ENCODE measurements at places on chromosomes 16 and 17.

- no peak for DNase-seq
These were observed 53.4 kb downstream of the MEOX1 start for GRCh38 chr17:43608313-43608712.

DNA sequence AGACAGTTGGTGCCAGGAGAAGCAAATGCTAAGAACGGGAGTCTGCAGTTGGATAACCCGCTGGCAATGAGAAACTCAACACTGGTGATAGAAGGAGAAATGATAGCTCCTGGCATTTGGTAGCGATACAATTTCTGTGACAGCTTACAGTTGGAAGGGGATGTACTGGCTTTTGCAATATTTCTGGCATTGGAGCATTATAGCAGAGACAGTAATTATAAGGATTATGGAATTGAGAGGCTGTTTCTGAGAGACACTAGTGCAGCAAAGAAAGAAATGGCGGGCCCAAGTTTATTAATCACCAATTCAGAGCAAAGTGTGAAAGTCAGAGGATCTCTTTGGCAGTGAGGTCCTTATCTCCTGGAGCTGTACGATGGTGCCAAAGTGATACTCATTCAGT is 16.1 kb upstream of the SDK2 start:
- no peak for DNase-seq

DNA sequence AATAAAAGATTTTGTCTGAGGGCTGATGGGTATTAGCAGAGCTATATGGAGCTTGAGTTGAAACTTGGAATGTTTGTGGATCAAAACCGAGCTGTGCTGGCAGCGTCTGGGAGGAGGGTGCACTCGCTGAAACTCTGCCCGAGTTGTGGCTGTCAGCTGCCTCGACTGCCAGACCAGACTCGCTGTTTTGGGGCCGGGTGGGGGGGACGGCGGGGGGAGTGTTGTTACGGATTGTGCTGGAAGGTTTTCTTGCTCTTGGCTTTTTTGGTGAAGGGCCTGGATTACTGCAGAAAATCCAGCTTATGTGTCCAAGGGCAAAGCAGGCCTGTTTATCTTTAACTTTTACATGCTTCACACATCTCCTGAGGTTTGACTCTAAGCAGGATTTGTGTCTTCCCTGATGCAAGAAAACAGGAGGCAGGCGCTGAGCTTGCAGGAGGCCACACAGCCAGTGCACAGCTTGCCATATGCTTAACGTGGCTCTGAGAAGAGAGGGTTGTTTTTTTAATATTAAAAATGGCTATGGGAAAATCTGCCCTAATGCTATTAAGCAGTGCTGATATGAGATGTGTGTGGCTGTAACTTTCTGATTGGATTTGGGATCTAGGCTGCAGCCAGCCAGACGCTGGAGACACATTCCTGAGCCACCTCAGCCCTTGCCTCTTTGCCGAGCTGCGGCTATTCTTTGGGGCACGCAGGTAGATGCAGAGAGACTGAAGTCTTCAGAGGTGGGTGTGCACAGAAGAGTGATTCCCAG is 20.5 kb upstream of the RPTOR start:
- no peak for DNase-seq

DNA sequence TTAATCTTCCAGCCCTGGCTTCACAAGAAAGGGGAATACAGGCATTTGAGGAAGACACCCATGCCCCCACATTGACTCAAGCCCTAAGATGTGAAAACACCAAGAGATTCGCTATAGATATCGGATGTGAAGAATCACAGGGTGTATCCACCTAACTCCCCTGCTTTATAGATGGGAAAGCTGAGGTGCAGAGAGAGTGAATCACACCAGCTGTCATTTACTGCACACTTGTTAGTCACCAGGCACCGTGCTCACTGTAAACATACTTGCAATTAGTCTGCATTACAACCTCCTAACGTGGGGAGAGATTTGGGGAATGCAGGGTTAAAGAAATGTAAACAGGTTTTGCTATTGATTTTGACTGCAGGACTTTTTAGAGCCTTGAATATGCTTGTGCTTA is 325.5 kb downstream of the C16orf95 start:
- DNase-seq, result no peak

DNA sequence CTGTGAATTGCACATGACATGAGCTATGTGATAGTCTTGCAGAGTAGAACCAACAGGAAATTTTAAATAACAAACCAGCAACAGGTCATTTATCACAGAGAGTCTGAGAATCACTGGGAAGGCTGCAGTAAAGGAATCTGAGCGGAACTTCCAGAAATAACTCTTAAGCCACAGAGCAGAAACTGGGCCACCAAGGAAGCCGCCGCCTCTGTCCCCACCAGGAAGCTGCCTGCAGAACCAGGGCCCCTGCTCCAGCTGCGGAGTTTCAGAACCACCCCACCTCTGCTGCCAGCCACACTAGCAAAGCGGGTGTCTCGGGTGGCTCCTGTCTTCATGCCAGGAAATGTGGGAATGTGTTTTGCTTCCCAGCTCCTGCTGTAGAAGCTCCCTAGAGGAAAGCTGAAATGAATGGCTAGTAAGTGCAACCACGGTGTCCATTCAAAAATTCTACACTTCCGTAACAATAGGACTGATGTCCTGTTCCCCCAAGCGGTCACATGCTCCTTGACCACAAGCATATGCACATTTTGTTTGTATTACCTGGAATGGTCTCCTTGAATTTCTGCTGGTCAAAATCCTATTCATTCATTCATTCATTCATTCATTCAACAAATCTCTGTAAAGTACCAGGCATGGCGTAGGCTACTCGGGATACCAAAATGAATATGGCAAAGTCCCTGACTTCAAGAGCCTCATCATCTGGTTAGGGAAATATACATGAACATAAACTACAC is 7.7 kb upstream of the ITPRIPL2 start:
- DNase-seq, result no peak

DNA sequence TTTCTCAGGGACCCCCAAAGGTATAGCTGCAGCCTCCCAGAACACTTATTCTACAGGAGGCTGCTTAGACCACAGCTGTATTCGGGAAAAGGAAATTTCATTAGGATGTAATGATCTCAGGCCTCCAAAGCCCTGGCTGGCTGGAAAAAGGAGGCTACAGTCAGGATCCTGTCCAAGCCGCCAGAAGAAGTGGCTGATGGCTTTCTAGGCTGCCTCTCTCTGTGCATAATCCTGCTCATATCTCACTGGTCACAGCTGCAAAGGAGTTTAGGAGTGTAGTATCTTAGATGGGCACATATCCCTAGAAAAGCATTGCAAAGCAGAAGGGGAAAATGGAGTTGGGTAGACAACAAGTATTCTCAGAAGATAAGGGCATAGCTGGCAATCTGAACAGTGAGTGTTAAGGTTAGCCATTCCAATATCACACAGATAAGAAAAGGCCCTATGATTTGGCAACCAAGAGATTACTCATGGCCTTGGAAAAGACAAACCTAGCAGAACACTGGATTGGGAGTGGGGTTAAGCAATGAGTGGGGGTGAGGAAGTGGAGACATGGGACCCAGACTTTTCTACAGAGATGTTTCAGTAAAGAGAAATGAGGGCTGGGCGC is 26.0 kb upstream of the PRKCA start:
- DNase-seq, result no peak

DNA sequence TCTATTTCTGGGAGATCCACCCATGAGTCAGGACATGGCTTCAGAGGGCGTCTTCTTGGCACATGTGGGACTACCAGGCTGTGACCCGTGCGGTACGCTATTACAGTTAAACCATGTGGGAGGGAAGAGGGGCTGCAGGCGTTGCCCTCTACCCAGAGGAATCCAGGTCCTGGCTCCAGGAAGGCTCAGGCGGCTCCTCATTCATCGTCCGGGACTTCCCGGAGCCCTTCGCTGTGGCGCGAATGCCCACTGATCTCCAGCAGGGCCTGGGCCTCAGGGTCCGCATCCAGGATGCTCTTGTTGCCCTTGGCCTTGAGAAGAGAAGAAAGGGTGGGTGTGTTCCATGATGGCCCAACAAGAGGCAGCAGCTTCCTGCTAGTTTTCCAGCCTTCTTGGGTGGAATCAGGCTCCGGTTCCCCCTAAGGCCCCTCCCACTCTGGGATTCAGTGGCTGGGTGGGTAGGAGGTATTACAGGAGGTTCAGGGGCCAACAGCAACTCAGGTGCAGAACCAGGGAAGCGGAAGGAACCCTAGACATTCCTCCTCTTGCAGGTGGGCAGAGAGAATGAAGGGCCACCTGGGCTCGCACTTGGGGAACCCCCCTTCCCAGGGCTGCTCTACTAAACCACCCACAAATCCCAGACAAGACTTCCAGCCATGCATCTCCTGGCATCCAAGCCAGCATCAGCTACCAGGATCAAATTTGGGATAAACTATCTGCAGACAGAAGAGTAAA is 24.6 kb downstream of the MEAK7 start:
- no peak for DNase-seq

DNA sequence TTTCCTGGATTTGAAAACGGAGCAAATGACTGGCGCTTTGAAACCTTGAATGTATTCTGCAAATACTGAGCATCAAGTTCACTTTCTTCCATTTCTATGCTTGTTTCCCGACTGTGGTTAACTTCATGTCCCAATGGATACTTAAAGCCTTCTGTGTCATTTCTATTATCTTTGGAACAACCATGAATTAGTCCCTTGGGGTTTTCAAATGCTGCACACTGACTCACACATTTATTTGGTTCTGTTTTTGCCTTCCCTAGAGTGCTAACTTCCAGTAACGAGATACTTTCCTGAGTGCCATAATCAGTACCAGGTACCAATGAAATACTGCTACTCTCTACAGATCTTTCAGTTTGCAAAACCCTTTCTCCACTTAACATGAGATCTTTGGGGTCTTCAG is 32.3 kb downstream of the BRCA1 start:
- no peak for DNase-seq

DNA sequence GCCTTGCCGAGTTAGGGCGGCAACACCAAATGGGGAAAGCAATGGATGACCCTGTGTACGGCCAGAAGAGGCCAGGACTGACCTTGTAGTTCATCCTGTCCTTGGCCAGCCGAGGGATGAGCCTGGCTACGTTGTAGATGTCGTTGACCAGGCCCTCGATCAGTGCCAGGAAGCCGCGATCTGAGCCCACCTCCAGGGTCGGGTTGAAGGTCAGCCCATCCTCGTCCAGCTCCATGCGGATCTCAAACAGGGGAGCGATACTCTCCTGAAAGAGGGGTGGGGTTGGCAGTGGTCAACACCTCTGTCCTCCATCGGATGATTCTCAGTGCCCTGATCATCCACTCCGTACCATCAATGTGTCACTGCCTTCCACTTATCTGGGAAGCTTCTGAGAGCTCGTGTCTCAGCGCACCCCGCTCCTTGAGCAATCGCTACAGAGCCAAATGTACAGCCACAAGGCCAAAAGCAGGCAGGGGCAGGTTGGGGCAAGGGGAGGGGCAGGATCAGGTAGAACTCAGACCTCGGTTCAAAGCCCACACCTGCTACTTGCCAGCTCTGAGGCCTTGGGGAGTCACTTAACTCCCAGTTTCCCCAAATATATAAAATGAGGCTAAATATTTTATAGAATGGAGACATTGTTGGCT is 39.9 kb downstream of the DNAH17 start:
- DNase-seq, result no peak

- no peak for DNase-seq
These were observed 12.1 kb upstream of the CBX8 start for GRCh38 chr17:79808763-79809529.

DNA sequence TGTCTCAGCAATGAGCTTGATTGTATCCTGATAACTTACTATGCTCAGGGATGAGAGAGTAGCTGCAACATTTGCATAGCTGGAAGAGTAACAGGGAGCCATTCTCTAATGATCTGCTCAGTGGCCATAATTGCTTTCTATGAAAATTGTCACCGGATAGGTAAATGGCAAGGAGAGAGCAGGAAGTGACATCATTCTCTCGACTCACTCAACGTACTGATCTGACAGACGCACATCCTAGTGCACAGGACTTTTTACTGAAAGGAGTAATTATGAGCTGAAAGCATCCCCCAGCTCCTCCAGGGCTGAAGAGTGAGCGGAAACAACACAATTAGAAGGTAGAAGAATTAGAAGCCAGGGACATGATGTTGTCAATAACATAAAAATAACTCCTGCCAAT is 71.8 kb downstream of the IRX5 start:
- DNase-seq, result no peak

DNA sequence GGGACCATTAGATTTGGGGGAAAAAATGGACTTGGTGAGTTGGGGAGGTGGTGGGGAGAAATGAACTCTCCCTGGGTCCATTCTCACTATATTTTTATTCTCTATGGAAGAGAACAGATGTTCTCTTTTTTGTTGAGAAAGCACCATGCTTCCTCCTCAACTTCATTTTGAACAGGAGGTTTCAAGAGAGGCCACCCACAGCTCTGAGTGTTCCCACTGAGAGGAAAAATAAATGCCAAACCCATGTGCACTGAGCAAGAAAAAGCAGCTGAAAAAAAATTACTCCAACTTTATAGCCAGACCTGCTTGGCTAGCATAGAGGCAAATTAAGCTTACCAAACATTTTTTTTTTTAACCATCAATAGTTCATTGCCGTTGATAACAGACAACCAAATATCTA is 883.6 kb downstream of the KCNJ2 start:
- no peak for DNase-seq

DNA sequence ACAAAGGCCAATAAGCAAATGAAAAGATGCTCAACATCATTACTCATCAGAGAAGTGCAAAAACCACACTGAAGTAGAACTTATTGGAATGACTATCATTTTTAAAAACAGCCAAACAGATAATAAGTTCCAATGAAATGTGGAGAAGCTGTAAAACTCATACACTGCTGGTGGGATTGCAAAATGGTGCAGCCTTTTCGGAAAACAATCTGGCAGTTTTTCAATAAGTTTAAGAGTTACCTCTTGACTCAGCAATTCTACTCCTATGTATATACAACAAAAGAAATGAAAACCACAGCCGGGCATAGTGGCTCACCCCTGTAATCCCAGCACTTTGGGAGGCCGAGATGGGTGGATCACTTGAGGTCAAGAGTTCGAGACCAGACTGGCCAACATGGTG is 49.3 kb downstream of the AKAP10 start:
- no peak for DNase-seq

GRCh38 chr16:3094289-3095027 is 4.6 kb downstream of the ZSCAN10 start:
- DNase-seq, result no peak

- DNase-seq, result no peak
These were observed 15.2 kb upstream of the FLCN start for GRCh38 chr17:17252149-17252661.

DNA sequence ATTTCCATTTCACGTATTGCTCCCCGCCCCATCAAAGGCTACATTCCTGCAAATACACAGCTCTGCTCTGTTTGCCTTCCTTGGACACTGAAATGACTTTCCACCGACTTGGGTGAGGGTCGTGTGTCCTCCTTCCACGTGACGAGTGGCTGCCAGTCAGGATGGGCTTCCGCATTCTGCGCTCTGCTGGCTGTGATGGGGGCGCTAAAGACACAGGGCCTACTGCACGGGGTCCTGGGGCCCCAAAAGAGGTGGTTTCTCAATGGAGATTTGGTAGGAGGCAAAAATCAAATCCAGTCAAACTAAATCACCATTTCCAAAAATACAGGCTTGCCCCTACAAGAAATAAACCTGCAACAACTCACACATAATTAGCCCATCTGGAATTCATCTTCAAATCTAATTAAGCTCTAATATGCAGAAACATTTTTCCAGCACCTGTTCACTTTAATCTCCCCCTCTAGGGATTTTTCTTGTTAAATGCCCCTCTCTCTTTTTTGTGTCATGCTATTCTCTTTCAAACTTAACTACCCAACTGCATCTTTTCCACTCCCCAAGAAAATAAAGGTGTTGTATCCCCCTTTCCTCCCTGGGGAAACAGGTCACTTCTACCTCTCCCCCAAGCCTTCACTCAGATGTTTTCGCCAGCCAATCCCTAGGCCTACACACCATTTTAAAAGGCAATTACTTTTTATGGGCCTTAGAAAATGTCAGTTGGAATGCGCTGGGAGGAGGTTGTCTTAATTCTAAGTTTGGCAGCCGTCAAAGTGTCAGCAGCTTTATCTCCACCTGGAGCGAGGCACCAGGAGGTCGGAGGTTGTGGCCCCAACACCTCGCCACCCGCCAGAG is 21.9 kb upstream of the FAAP100 start:
- no peak for DNase-seq
